Activated CD8-positive, alpha-beta memory T cell treated with anti-CD3 and anti-CD28 coated beads, Interleukin-2, amount 50 U/mL, for 48 hours (primary cell): ENCODE measurements at places on chromosomes 1 and 21.

DNA sequence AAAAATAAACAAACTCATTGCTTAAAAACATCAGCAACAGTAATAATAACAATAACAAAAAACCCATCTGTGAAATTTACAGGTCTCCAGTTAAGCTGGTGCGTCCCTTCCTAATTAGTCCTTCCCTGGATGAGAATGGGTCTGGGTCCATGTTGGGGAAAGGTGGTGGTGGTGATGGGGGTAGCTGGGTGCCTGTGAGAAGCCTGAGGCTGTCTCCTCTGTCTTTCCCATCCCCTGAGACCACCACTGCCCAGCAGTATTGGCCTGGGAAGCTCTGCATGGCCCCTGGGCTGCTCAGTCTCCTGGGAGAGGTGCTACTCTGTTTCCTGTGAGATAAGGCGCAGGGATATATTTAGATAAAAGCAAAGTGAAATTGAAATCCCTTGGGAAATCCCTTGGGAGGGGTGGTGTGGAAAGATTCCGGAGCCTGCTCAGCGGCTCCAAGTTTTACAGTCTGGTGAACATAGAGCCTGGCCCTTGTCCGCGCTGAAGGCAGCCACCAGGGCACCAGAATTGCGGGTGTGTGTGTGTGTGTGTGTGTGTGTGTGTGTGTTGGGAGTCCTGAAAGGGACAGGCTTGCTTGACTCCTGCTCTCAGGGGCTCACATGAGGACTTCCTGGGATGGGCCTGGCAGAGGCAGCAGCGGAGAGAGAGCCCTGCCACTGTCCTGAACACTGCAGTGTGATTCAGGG lies 150.2 kb downstream of the FOXD2 start:
- DNase-seq = no peak

DNA sequence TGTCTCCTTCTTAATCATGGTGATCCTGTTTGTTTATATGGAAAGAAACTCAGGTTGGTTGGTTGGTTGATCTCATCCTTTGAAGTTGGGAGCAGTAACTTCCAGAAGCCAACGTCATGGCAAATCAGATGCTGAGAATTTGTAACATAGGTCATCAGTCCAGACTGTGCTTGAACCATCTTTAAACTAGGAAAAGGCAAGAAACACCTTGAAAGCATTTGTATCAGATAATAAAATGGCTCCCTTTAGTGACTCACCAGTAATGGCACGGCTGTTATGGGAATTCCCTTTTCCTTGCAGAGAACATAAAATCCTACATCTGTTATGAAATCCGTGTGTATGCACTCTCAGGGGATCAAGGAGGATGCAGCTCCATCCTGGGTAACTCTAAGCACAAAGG lies 58.1 kb downstream of the SERBP1 start:
- no peak for DNase-seq

DNA sequence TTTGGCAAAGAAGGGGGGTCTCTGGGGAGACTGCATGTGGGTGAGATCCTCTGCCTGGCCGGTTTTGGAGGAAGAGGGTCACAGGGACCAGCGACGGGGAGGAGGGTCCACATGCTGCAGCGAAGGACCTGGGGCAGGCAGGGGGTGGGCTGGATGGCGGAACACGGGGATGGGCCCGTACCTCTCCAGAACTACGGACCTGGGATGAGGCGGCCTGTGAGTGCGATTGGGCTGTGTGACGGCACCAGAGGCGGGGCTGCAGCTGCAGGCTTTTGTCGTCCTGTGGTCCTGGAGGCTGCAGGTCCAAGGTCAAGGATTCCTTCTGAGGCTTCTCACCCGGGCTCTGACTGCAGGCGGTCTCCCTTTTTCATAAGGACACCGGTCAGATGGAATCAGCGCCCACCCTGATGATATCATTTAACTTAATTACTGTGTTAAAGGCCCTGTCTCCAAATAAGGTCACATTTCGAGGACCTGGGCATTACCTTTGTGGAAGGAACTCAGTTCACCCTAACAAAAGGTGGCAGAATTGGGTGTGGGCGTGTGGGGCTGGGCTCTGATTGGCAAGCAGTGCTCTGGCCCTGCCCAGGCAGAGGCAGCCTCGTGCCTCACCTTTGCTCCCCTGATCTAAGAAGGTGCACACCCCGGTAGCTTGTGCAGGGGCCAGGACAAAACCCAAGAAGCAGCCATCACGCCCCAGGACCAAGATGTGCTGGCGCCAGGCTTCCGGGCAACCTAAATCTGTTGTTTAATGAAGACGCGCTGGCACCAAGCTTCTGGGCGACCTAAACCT lies 60.0 kb upstream of the TRAPPC10 start:
- no peak for DNase-seq

DNA sequence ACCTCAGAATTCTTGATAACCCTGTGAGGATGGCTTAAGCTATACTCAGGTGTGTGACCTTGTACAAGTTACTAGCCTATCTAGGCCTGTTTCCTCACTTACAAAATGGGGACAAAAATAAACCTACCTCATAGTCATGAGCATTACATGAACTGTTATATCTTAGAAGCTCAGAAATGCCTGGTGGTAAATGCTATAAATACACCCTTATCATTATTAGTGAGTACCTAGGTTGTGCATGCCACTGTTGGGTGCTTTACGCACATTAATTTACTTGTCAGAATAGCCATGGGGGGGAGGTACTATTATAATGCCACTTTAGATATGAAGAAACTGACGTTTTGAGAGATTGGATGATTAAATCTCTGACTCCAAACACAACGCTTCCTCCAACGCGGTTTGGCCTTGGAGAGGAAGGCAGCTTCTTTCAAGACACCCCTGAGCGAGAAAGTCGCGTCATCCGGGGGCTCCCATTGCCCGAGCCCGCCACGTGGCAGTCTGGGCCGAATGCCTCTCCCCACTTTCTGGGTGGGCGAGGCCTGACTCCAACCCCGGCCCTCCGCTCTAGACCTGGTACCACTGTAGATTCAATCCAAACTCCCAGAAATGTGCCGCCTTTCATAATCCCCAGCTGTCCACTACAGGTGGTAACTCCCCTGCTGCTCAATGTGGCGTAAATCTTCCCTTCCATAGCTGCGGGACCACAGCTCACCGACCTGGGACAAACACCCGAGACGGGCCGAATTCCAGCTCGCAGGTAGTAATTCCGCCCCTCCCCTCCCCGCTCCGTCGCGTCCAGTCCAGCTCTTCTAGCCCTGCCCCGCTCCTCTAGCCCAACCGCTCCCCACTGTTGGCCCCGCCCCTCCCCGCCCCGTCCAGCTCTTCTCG lies 771 bp upstream of the RAD54L start:
- DNase-seq = peak; percentile 87

GRCh38 chr1:215045698-215046308 lies 36.7 kb upstream of the KCNK2 start:
- no peak for DNase-seq

DNA sequence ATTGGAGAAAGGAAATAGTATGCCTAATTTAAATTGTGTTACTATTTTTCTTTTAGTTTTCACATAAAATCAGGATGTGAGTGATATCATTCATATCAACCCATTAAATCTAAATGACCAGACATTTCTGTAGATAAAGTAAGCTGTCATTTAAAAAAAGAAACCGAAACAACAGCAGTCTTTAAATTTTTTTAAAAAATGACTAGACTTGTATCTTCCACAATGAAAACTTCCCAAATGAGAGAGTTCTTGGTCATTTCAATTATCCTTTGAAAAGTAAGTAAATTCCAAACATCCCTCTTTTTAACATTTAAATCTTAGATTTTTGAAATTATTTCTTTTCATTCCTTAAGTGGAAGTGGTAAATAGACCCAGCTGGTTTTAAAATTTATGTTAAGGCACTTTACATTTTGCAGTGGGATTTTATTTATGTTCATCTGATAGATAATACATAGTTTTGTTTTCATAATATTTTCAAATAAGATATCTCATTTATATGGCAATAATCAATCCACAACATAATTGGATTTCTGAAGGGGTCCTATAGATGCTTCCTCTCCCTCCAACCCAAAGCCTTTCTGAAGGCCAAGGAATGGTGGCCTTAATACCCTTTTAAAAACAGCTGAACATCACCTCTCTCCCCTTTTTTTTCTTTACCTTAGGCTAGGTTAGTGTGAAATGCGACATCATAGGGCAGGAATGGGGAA lies 3.1 kb downstream of the FOXD3 start:
- no peak for DNase-seq

DNA sequence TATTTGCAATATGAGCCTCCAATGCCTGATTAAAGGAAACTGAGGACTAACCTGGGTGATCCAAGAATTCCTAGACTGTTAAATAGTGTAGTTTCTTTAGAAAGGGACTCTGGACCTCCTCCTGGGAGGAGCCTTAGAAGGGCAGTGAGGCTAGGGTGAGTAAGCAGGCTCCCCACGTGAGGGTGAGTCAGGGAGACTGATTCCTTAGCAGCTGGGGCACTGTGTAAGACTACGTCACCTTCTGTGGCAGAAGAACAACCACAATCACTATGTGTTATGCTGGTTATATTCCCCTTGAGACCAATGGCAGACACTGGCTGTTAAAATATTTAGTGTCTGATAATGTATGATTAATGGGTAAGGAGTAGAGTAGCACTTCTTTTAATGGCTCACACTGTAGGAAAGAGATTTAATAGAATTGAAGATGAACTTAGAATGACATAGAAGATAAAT lies 53.3 kb upstream of the SYT14 start:
- DNase-seq = peak; percentile 64

- DNase-seq = no peak
Measured at GRCh38 chr1:235984041-235984825, 80.7 kb downstream of the NID1 start.
